ENCODE measurements at places on chromosomes 5 and 9. TPM values are rescaled to one million over a fixed set of nuclear protein-coding genes. Genes with fewer than 3 reads are reported as not detected.

The CCDC183 gene
- total RNA-seq: 1.0 TPM

The GADD45G gene
- total RNA-seq: 2.3 TPM

The GAS1 gene
- total RNA-seq: 7.4 TPM

The DOCK8 gene
- total RNA-seq: under 0.01 TPM

The LHX6 gene
- not detected for total RNA-seq

The CCIN gene
- 1.3 TPM for total RNA-seq

The CNTNAP3B gene
- total RNA-seq: not detected

The EIF4E1B gene
- not detected for total RNA-seq

The FAM78A gene
- 0.33 TPM for total RNA-seq

The RELL2 gene
- total RNA-seq: 2.6 TPM

The CCDC171 gene
- total RNA-seq: 4.6 TPM

Measured in fibroblast of lung (primary cell).